ENCODE measurements at places on chromosomes 1 and 21.

- DNase-seq = no peak
Measured at GRCh38 chr1:84705513-84705912, 15.3 kb upstream of the SSX2IP start.

DNA sequence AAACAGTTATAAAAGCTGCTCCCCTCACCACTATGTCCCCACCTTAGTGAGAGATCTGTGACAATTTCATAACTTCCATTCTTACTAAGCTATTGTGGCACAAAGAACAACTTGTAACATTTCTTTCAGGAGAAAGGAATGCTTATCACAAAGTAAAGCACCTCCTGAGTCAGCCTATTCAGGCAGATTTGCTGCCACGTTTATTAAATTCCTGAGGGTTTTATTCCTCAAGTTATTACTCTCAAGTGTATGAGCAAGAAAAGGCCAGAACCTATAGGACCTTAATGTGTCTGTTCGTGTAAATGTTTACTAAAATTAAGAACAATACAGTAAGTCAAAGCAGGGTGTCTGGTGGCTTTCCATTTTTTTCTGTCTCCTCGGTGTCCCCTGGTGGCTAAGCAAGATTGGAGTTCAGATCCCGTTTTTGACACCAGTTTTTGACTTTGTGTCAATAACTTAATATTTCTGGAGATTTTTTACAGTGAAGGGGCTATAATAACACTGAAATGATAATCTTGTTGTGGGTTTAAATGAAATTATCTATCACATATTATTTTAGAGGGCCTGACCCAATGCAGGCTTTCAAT lies 1539.6 kb downstream of the BRINP3 start:
- DNase-seq = no peak

GRCh38 chr1:205561501-205562203 lies 57.2 kb downstream of the CDK18 start:
- DNase-seq = no peak

- DNase-seq = no peak
Measured at GRCh38 chr1:114131526-114132220, 22.0 kb downstream of the SYT6 start.

- DNase-seq = no peak
Measured at GRCh38 chr21:34673006-34673405, 4.2 kb downstream of the CLIC6 start.

- no peak for DNase-seq
Measured at GRCh38 chr1:10939654-10940450, 72.6 kb upstream of the TARDBP start.

GRCh38 chr1:246292571-246292970 lies 214.5 kb downstream of the SMYD3 start:
- DNase-seq = no peak

GRCh38 chr1:228974273-228974672 lies 239.0 kb downstream of the RHOU start:
- no peak for DNase-seq

DNA sequence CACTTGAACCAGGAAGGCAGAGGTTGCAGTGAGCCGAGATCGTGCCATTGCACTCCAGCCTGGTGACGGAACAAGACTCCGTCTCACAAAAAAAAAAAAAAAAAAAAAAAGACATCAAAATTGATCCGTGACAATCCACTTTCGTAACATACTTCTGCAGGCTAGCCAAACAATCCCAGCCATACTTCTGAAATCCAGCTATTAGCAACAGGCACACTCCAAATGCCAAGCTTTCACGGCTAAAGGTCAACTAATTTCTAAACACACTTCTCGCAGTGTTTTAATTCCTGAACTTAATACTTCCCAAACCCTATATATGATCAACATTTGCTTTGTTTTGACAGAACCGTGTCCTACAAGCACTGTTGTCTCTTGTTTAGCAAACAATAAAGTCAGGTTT lies 411.3 kb upstream of the RUNX1 start:
- no peak for DNase-seq

DNA sequence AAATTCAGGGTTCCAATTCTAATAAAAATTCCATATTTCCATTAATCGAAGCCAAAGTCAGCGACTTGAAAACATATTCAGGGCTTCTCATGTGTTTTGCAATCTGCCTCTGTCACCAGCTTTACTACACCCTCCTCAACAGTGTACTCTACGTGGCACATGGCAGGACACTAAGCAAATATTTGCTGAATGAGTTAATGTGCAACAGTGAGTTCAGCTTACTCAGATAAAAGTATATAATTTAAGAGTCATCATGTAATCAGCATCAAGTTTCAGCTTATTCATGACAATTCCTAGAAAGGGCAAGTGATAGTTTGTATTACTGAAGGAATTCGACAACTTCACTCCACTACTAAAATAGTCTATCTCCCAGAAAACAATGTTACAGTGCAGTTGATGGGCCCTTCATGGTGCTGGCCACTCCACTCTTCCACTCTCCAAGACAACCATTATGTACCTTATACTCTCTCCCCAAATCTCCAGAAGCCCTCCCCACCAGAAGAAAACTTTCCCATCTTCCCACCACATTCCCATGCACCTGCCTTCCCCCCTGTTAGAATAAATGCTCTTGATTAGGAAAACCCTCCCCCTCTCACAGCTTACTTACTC lies 97.3 kb downstream of the TTLL7 start:
- no peak for DNase-seq

DNA sequence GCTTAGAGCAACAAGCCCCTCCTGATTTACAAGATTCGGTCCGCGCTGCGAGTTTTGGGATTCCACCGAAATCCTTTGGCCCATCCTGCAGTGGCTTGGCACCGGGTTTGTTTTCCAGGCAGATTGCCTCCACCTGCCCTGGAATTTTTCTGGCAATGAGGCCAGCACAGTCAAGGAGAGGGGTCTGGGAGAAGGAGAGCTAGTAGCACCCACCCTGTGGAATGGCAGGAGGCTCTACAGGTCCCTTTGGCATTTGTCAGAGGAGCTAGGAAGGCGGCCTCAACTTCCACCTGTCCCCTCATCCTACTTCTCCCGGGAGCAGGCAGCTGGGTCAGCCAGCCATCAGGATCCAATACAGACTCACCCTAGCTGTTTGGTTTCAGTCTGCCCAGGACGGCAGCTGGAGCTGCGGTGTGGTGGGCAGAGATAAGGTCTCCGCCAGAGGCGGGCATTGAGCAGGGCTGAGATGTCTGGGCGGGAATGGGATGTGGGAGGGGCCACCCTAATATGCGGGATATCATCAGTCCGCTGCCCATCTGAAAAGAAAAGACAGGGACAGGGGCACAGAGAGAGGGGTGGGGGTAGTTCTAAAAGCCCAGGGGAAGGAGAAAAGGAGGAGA lies 37.8 kb upstream of the PRELP start:
- no peak for DNase-seq

GRCh38 chr1:242416657-242417056 lies 107.8 kb downstream of the PLD5 start:
- DNase-seq = no peak

DNA sequence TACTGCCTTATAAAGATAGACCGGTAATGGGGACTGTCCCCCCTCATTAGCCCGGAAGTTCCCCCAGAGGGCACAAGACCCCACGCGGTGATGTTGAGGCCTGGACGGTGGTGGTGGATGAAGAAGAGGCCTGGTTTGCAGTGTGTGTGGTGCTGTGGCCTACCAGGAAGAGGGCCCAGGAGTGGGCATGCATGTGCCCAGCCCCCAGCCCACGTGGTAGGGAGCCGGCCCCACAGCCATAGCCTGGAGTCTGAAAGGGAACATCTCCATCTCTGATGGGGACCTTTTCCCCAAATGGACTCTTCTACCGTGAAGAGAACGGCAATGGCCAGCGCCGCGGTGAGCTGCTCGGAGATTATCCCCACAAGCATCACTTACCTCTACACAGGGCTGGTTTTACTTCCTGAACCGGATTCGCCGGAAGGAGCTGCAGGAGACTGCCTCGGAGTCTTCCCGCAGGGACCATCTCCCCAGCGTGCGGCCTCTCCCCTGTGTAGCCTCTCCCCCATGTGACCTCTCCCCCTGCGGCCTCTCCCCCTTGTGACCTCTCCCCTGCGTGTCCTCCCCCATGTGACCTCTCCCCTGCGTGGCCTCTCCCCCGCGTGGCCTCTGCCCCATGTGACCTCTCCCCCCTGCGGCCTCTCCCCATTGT lies 20.6 kb downstream of the RRP1 start:
- DNase-seq = no peak

DNA sequence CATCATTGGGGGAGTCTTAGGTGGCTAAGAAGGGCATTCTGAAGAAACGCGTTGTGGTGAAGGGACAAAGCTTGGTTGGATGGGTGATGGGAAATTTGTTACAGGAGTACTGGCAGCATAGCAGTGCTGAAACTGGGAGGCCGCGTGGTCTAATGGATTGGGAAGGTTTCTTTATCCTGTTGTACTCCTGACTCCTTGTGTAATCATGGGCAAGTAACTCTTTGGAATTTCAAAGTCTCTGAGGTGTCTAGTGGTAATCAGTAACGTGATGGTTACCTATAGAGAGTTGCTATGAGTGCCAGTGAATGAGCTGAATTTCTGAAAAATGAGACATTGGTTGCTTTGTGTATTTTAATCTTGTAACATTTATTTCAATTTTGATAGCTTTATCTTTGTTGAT lies 18.5 kb downstream of the DONSON start:
- no peak for DNase-seq

GRCh38 chr1:165449131-165449530 lies 4.2 kb upstream of the RXRG start:
- DNase-seq = no peak

GRCh38 chr1:183808296-183809027 lies 3.5 kb downstream of the RGL1 start:
- DNase-seq = no peak

DNA sequence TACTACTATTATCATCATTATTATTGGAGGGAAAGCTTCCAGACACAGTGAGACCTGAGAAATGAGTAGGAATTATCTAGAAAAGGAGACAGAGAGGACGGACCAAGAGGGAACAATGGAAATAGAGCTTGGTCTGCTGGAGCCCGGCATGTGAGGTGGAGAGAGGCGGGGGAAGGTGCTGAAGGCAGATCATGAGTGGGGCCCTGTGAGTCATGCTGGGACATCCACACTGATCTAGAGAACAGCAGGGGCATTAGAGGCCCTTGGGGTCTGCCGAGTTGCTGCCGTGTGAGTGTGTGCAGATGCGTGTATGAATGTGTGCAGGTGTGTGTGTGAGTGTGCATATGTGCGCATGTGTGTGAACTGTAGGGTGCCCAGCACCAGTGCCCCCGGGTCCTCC lies 65.7 kb downstream of the TMCO4 start:
- no peak for DNase-seq

- DNase-seq = no peak
Measured at GRCh38 chr1:30950700-30951099, 42.1 kb upstream of the SDC3 start.

GRCh38 chr1:6180268-6180706 lies at the start of gene CHD5:
Gene CHD5, minus strand, starts transcription at chr1:6180321. Its CDS starts 298 bp downstream, at chr1:6180023.
- DNase-seq = no peak

DNA sequence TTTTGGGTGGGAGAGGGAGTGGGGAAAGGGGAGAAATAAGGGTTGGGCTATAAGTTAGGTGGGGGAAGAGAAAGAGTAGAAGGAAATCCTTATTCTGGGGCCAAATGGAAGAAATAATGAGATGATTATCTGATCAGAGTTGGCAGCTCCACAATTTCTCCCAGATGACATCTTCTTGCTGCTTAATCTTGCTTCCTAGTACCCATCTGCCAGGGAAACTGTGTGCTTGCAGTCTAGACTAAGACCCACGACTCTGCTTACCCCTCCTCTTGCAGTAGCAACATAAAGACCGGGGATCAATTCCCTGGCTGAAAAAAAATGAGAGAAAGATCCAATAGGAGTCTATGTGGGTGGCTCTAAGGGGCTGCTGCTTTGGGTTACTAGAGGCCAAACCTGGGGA lies 95.6 kb downstream of the PAPPA2 start:
- DNase-seq = no peak

DNA sequence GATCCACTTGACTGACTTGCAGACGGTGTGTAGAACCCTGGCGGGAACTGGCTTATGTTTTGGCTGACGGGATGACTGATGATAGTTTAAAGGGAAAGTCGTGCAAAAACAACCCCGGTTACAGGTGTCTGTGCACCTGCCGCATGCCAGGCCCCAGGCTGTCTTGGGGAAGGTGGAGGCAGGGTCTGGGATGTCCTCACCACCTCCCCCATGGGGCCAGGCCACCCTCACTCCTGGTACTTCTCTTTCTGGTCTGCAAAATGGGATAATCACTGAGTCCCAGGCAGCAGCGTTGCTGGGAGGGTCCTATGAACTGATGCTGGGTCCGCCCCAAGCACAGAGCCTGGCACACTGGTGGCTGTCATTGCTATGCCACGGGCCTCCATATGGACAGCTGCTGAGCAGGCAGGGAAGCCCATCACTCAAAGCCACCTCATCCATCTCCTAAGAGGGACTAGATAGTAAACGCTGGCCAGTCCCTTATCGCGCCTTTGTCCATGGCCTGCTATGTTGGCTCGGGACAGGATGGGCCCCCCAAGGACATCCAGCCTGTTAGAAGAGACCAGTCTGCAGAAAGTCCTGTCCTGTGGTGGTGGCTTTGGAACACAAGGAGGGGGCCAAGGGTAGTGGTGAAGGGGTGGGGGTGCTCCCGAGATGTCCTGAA lies 15.0 kb upstream of the SLC2A7 start:
- no peak for DNase-seq

DNA sequence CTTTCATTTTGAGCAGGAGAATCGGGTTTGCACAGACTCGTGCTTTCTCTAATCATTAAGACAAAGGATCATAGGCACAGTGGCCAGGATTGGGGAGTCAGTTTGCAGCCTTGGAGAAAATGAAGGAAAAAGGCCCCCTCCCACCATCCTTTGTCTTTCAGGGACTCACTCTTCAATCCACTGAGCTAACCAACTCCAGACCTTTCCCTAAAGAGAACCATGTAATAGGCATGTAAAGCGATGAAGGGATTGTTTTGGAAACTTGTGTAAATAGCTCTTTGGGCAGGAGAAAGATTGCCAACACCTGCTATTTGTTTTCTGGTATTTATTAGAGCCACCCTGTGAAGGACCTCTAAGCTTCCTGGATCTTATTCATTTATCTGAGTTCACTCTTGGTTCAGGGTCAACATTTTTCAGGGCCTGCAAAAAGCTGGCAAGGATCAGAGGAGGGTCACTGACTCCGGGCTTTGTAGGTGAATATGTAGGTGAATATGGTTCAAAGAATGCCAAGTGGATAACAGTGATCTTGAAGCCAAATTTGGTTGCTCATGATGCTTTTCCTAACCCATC lies 192.6 kb upstream of the FGGY start:
- no peak for DNase-seq

GRCh38 chr1:13764588-13765332 lies 64.8 kb downstream of the PRDM2 start:
- no peak for DNase-seq

GRCh38 chr1:180594723-180595122 lies 36.0 kb downstream of the OVAAL start:
- DNase-seq = no peak

- no peak for DNase-seq
Measured at GRCh38 chr1:40438391-40439015, 11.8 kb upstream of the ZFP69B start.

DNA sequence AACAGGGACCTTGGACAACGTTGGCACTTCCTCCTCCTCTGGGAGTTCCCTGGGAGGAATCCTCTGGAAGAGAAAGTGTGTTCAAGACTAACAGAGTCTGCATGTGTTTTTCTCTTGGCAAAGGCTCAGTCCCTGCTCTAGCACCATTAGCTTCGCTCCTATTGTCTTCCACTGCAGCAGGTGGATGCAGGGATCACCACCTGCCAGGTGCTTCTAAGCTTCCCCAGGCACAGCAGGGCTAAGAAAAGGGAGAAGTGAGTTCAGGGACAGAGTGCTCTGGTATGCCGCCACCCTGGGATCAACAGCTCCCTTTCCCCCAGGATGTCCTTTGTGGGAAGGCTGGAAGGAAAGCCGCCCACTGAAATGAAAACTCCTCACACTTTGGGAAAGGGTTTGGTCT lies 43.9 kb upstream of the IL20 start:
- no peak for DNase-seq

- no peak for DNase-seq
Measured at GRCh38 chr1:175744833-175745232, 1.4 kb upstream of the TNR start.
